Kidney (tissue), 22 donors: ENCODE measurements at places on chromosomes 1 and 21.

- no peak for DNase-seq
Observed at GRCh38 chr1:42938645-42939615, 19.7 kb downstream of the SLC2A1 start.

GRCh38 chr1:226656201-226656600 is 82.9 kb downstream of the ITPKB start:
- peak; percentile 32 for DNase-seq

DNA sequence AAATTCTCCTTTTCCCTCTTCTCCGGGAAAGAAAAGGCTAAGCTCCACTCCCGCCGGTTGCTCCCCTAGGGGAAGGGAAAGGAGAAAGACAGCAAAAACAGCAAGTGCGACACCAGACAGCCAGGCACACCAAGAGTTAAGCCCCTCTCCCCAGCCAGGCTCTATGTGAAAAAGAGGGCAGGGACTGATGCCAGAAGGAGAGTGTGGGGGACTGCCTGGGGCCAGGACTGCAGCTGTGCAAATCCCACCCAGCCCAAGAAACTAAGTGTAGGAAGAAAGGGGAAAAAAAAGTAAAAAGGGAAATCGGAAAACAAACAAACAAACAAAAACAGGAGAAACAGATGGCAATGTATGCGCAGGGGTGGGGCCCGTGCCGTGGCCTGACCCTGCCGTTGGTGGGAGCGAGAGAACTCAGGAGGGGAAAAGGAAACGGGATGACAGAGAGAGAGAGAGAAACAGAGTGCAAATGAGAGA is 27.7 kb upstream of the FMO1 start:
- DNase-seq, result peak; percentile 47

DNA sequence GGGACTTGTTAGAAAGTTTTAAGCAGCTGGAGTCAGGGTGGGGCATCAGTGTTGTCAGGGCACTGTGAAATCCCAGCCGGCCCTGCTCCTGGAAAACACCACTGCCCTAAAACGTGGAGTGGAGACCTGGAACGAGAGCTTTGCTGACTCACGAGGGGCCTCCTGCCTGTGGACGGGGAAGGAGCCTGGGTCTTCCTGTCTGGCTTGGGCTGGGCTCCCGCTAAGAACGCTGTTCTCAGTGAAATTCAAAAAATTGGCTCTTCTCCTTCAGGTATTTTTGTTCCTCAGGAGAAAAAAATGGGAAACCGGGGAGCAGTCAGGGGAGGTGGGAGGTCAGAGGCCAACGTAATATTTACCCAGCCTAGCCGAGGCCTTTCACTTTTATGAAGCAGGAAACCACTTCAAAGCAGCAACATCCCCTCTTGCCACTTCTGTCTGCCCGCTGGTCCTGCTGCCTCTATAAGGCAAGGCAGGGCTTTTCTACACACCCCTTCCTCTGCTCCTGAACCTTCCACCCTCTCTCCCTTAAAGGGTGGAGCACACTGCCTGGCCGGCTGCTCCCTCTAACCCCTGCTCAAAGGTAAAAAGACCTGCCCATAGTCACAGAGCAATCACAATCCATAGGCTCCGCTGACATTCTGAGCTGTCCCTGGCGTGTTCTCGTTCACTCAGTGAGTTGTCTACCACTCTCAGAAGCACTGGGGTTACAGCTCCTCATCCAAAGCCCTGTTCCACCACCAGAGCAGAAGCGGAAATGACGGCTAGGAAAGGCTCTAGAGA is 8.0 kb downstream of the PLXNA2 start:
- no peak for DNase-seq

- no peak for DNase-seq
Observed at GRCh38 chr1:180151508-180151907, 3.2 kb upstream of the QSOX1 start.

GRCh38 chr21:37710546-37711285 is 205.5 kb downstream of the KCNJ6 start:
- peak; percentile 69 for DNase-seq

DNA sequence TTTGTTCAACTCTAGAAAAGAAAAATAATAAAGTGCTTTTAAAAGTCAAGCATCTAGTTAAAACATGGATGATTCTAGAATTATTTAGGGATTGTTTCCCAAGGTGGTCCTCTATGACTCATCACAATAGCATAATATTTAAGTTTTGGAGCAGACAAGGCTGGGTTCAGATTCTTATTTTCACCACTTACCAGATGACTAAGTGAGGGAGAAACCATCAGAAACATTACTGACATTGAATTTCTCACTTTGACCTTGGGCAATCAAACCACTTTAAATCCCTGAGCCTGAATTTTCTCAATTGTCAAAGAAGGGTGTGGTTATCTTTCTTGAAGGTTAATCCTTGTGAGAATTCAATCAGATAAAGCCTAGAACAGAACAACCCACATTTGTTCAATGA is 102.5 kb upstream of the PTGFR start:
- DNase-seq, result no peak

- no peak for DNase-seq
Observed at GRCh38 chr1:25037174-25038074, 107.3 kb upstream of the RUNX3 start.

DNA sequence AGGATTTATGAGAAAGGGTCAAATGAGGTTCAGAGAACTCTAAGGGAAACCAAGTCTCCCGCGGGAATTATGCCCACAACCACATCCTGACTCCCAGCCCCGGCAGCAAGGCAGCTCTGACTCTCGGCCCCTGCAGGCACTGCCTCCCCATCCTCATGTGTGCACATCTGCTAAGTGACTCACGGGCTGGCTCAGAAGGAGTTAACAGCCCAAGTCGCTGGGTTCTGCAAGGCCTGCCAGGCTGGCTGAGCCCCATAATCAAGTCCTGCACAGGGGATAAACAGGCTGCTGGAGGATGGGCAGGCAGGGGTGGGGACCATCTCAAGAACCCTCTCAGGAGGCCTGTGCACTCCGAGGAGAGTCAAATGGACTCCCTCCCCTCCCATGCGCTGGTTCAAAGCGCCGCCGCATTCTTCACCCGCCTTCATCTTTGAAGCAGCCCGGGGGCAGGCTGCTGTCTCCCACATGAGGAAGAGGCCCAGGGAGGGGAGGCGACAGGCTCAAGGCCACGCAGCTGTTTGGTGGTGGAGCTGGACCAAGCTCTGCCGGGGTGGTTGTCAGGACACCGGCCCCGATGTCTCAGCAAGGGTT is 344.3 kb downstream of the MATN1 start:
- peak; percentile 90 for DNase-seq

GRCh38 chr1:229298887-229299503 is 28.1 kb downstream of the RAB4A start:
- DNase-seq, result no peak
